ENCODE measurements at places on chromosomes 12 and 14.

- no peak for DNase-seq
These were observed 12.8 kb downstream of the STX2 start for GRCh38 chr12:130826151-130826801.

DNA sequence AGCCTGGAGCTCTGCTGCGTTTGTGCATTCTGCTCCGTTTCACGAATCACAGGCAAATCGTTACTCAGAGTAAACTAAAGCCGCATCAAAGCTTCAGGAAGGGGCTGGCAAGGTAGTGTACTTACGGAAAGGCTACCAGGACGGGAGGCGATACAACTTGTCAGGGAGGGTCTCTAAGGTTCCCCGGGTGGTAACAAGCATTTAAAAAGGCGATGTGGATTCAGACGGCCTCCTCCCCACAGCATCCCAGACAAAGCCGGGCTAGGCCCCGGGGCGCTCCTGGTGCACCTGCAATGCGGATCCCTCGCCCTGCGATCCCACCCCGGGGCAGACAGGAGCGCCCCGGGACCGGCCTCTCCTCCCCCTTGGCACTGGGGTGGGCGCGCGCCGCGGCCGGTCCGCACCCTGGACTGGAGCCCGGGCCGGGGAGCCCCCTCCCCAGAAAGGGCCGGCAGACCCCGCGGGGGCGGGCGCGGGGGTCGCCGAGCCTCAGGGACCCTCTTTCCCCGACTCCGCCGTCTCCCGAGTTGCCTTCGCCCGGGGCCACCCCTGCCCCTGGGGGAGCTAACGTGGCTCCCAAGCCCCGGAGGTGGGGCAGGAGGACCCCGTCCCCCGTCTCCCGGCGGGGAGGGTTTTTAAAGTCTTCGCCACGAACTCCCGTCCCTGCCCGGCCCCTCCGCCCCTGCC, 718 bp downstream of the CCDC92 start:
- DNase-seq: peak; percentile 45

- no peak for DNase-seq
These were observed 23.2 kb downstream of the P2RX4 start for GRCh38 chr12:121232977-121233627.

DNA sequence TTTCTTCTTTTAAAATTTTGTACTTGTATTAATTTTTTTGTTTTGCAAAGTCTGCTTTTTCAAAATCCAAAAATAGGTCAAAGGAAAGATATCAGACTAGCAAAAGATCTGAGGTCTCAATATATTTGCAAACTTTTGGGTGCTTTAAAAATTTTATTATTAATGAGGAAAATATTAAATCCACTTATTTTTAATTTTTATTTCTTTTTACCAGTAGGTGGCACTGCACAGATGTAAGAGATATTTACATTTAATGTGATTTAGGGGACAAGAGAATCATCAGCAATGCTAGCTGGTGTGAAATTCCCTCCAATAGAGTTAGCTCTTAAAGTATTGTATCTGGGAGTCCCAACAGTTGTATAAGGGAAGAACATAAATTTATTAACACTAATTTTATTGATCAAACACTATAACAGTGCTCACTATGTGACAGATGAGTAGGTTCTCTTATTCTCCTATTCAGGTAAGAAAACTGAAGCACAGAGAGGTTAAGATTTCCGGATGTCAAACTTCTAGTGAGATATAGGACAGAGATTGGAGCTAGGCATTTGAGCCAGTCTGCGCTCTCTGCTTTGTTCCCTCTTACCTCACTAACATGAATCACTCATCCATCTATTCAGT, 30.5 kb downstream of the ALX1 start:
- DNase-seq: no peak

GRCh38 chr14:58401587-58401986, 5.9 kb downstream of the TOMM20L start:
- no peak for DNase-seq

- no peak for DNase-seq
These were observed 32.2 kb downstream of the CYP46A1 start for GRCh38 chr14:99716091-99716849.

DNA sequence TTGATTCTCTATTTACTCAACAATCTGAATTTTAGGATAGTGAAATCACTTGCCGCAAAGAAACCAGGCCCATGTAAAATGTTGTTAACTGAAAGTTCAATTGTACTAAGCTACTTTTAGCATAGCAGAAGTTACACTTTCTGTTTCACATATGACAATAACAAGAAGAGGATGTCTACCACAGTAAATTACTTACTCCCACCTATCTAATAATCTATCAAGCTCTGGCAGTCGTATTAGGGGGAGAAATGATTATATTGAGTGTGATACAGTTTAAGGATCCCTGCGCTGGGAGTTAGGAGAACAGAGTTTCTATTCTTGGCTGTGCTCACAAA, 66.5 kb upstream of the CAND1 start:
- peak; percentile 10 for DNase-seq

DNA sequence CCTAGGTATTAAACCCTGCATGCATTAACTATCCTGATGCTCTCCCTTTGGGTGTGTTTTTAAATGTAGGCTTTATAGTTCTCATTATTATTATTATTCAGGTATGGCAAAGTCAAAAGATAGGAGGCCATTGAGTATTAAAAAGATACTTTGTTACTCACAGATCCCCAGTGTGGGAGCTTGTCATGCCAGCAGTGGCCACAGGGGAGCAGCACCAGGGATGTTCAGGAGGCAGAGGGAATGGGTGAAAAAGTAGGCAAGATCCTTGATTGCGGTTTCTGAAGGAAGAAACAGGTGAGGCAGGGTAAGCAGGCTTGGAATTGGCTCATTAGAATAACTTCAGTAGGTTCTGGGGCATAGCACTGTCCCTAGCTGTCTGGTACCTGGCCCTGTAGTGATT, 382.2 kb downstream of the MED13L start:
- no peak for DNase-seq

DNA sequence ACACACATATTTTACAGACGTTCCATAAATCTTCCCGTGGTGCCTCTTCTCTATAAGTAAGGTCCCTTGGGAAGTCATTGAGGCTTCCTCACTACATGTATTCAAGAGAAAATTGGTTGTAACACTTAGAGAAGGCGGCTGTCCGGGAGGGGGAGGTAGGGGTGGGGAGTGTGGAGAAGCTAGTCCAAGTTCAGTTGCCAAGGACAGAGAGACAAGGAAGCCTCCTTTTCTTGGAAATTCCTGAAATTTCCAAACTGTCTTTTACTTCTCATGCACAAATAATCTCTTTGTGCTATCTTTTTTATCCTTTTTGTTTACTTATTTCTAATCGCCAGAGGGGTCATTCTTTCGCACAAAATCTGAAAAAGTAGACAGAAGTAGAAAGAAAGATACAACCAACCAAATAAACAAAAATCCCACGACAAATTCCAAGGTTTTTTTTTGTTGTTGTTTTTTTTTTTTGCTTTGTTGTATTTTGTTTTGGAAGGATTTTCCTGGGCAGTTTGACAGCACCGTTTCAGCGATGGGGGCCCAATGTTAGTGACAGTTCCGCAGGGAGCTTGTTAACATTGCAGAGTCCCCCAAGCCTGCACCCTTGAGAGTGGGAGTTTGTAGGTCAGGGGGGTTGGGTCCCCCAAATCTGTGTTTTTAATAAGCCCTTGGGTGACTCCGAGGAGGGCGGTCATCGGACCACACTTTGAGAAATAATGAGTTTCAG, 45.2 kb downstream of the MAP1LC3B2 start:
- DNase-seq: no peak

- no peak for DNase-seq
These were observed 2.9 kb upstream of the TSFM start for GRCh38 chr12:57779736-57780135.

- no peak for DNase-seq
These were observed 485.7 kb downstream of the ZFP36L1 start for GRCh38 chr14:68306934-68307789.

DNA sequence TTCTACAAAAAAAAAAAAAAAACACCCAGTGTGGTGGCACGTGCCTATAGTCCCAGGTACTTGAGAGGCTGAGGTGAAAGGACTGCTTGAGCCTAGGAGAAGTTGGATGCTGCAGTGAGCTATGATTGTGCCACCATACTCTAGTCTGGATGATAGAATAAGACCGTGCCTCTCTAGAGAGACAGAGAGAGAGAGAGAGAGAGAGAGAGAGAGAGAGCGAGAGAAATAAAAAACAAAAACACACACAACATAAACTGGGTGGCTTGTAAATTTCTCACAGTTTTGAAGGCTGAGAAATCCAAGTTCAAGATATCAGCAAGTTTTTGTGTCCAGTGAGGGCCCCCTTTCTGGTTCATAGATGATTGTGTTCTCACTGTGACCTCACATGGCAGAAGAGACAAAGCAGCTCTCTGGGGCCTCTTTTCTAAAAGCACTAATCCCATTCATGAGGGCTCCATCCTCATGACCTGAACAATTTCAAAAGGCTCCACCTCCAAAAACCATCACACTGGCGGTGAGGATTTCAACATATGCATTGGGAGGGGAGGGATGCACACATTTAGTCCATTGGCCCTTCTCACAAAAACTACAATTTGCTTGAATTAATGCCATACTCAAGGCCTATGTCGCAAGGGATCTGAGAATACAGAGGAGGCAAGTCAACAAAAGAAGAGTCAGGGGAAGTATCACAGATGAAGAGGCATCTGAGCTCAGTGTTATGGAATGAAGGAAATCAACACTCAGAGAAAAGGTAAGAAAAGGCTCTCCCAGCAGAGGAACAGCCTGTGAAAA, 94.9 kb downstream of the PPM1H start:
- DNase-seq: no peak

DNA sequence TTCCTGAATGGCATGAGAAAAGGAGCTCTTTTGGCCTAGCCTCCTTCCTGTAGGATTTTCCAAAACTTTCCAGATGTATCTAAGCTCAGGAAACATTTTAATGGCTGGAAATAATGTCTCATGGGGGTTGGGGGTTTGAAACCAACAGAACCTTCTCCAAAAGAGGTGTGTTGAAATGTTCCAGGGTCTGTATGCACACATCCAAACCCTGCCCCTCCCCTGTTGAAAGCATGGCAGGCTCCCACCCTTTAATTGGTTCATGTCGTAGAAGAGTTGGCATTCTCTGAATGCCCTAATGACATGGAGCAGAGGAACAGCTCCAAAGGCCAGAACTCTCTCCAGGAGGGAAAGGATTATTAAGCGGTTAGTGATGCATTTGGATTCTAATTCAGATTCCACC, 353.2 kb downstream of the ZFP36L1 start:
- DNase-seq: no peak

DNA sequence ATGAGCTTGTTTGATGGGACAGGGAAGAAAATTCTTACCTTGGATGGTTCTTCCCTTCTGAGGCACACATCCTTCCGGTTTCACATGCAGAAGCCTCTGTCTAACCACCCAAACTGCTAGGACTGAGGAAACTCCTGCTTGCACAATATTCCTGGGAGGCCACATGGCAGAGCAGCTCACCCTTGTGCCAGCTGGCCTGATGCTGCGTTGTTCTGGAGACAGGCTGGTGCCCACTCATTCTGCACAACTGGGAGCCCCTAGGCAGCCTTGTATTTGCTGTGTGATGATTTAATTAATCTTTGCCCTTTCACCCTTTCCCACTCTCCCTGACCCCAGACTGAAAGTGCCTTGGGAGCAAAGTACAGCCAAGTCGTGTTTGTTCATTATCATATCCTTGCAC, 130.8 kb downstream of the RTN1 start:
- DNase-seq: no peak

- DNase-seq: no peak
These were observed 159.0 kb downstream of the NDUFA12 start for GRCh38 chr12:94844452-94844851.

- DNase-seq: no peak
These were observed 113.1 kb downstream of the TTC6 start for GRCh38 chr14:37708481-37708880.

DNA sequence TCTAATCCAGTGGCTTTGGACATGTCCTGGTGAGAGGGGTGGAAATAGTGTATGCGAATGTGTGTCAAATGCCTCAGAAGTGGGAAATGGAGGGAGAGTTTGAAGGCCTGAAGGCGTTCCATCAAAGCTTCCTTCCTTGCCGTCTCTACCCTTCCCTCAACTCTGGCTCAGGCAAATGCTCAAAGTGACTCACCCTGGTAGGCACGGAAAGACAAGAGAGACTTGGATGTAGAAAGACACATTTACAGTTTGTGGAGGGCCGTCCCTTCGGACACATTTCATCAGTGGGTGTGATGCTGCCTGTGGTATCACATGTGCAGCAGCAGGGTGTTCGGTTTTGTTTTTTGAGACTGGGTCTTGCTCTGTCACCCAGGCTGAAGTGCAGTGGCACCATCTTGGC, 36.7 kb downstream of the CHST11 start:
- DNase-seq: no peak

- peak; percentile 70 for DNase-seq
These were observed at the start of gene ENO2 for GRCh38 chr12:6914246-6914946. TSS of gene ENO2 (plus strand) at chr12:6914580. CDS start at chr12:6915833, 1,253 bp downstream.

- DNase-seq: no peak
These were observed 12.6 kb upstream of the ABHD12B start for GRCh38 chr14:50859296-50859624.

DNA sequence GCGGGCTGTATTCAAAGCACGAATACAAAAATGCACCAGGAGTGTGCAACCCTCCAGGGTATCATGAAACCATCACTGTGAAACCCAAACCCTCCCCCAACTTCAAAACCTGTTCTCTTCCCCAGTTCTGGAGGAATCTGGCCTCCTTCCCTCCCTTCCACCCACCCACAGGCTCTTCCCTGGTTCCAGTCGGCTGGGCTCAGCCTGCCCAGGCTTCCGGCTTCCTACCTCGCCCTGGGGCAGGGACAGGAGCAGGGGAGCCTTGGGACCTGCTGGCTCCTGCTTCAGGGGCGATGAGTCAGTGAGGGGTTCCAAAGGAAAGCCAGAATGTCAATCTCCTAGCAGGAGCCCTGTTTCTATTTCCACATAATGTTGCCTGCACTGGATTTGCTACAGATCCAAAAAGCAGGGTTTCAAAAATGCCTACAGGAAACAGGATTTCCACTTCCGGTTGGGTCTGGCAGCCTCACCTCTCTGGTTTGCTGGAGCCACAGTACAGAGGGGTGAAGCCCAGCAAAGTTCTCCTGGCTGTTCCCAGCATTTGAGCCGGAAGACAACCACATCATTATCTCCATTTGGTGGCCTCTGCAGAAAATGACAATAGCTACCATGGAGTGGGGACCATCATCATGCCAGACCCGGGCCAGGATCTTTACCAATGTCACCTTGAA, 278.3 kb downstream of the DPF3 start:
- no peak for DNase-seq

GRCh38 chr12:16492240-16492639, 113.7 kb downstream of the LMO3 start:
- no peak for DNase-seq

GRCh38 chr14:61231810-61232209, 49.3 kb downstream of the TMEM30B start:
- no peak for DNase-seq

DNA sequence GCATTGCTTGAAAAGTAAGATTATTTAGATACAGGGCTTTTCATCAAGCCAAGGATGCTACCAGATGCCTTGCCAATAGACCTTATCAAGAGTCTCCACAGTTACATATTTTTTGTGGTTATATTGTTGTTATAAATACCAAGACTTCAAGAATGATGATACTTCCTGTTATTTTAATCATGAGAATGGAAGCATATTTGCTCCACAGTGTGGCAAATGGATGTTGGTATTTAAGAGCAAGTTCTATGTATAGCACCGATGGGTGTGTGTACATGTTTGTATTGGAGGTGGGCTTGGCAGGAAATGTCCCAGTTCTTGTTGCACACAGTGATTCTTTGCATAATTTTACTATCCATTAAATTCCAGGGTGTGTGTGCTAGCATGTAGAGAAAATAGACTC, 4.4 kb upstream of the NID2 start:
- no peak for DNase-seq
